GM04504 (cell line): ENCODE measurements at places on chromosomes 7 and 10.

- peak; percentile 81 for DNase-seq
Measured at GRCh38 chr10:125231116-125231812, 70.9 kb upstream of the CTBP2 start.

DNA sequence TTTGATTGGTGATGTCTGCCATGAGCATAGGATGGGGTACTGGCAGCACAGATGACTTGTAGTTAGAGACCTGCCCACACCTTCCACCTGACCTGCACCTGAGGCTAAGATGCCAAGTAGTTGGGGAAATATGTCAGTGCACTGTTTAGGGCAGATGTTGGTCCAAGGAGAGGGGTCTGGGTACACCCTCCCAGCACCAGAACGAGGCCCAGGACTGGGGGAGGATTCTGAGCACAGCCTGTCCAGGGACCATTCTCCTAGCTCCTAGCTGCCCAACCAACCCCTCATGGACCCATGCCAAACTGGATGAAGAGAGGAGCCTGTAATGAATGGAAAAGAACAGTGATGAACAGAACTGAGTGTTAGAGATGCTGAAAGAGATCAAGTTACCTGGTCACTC is 28.0 kb downstream of the FRMPD2 start:
- DNase-seq, result no peak

DNA sequence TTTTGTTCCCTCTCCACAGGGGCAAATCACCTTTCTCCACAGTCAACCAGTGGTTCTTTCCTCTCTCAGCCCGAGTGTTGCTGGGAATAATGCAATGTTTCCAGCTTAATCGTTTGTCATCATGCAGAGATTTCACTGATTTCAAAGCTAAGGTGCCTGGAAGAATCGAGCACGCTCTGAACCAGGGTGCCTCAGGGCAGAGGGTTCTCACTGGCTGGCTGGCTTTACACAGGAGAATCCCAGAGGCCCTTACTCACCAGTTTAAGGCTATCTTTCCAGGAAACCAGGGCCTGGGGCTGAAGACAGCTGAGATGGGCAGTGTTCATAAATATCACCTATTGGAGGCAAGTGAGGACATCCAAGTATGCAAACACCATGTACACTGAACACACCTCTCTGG is 21.8 kb downstream of the PLXNA4 start:
- no peak for DNase-seq

DNA sequence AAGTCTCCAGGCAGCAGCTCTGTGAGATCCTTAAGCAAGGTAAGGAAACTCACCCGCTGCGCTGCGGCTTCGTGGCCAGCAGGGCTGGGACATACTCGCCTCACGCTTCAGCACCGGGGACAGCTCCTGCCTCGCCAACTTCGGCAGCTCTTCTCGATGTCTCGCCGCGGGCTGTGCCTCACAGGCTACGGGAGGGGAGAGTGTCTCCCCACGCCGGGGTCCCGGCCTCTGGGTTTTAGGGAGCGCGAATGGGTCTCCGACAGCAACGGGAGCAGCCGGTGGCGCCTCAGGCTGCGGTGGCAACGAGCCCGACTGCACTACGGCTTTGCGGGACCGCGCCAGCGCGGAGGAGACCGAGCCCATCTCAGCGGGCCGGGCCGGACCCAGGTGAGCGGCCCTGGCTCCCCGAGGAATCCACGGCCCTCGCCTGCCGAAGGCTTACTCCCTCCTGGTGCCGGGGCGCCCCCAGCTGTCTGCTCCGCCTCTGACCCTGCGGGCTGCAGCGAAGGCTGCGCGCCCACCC is 62.4 kb downstream of the LSM5 start:
- peak; percentile 16 for DNase-seq

DNA sequence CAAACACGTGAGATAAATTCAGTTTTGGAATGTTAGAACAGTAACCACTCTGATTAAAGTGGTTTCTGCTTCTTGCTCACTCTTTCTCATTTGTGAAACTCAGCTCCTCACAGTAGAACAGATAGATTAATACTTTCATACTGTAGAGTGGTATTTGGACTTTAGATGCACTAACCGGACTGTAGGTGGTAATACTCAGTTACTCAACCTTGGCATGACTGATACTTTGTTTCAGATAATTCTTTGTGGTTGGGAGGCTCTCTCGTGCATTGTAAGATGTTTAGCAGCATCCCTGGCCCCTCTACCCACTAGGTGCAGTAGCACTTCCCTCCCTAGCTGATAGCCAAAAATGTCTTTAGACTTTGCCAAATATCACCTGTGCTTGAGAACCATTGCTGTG is 37.6 kb downstream of the MCU start:
- DNase-seq, result no peak

- peak; percentile 41 for DNase-seq
Measured at GRCh38 chr7:85041605-85042216, 145.1 kb downstream of the SEMA3D start.

DNA sequence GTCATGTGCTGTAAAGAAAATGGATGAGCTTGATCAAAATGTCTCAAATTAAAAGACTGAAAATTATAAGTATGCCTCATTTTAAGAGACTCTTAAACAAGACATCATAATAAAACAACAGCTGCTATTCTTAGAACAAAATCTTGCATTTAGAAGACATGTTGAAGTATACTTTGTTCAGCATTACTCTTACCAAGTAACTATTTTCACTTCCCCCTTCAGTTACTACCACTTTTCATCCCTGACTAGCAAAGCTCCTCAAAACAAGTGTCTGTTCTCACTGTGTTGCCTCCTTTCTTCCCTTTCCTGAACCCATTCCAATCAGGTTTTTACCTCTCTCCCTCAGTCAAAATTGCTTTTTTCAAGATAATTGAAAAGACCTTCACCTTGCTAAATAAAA is 31.6 kb downstream of the ELAPOR2 start:
- no peak for DNase-seq

GRCh38 chr7:19587291-19587690 is 121.5 kb downstream of the POLR1F start:
- DNase-seq, result no peak

GRCh38 chr10:112202561-112203241 is 19.1 kb upstream of the GPAM start:
- DNase-seq, result no peak

- DNase-seq, result peak; percentile 22
Measured at GRCh38 chr10:116183733-116184511, 89.1 kb downstream of the GFRA1 start.

- DNase-seq, result no peak
Measured at GRCh38 chr7:23285657-23286646, 13.2 kb upstream of the MALSU1 start.

DNA sequence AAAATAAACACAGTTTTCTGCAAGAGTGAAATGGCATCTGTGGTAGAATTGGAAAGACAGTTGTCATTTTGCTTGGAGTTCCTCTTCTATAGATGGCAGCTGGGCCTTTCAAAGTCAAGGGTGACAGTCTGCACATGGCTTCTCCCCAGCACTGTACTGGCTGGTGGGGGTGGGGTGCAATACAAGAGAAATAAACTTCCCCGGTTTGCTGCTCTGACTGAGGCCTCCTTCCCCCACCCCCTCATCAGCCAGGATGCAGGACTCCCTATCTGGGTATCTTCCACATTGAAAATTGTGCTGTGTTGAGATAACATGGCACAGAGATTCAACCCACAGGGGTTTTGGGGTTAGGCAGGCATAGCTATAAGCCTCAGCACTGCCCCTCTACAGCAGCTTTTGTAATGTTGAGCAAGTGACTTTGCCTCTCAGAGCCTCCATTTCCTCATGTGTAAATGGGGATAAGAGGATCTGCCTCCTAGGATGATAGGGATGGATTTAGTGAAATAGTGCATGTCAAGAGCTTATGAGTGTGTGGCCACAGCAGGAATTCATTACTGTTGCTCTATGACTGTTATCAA is 85.8 kb upstream of the WDR11 start:
- DNase-seq, result no peak

DNA sequence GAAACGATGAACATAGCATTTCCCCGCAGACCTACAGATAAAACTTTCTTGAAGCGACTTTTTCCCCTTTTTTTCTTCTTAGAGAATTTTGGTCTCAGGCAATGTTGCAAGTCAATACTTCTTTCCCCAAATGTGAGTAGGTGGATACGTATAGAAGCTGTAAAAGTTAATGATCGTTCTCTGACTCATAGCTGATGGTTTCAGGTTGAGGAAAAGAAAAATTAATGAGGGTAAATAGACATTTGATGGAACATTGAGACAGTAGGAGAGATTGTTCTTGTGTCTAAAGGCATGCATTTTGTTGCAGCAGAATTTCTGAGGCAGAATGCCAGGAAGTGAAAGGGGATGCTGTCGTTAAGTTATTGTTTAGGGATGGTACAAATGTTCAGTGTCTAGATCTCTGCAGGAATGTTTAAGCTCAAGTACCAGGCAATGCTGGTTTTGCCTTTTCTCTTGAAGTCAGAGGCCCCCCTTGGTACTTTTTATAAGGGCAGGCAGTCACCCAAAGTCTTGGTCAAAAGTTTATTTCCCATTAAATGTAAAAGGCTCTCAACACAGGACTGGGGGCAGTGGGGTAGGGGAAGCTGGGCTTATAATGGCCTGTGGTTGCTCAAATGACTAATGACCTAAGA is 9.3 kb downstream of the TCF7L2 start:
- DNase-seq, result no peak

DNA sequence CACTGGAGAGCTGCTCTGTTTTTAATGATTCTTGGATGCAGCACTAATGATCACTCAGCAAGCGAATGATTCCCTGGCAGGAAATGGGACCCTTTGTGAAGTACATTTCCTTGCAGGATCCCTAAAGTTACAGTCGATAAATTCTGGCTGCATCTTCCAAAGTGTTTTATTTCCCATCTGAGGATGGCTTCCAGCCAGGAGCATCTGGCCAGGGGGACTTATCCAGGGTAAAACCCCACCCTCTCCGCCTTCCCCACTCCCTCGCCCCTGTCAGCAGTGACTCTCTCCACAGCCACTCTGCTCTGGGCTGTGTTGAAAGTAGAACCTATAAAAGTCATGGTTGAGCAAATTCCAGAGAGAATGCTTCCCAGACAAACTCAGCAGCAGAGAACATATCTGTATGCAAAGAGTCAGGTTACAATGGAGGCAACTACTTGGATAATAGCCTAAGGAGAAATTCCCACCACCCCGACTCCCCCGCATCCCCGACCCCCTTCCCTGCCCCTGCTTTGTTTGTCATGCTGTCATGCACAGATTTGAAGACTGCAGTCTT is 111.0 kb upstream of the ANLN start:
- DNase-seq, result peak; percentile 61

GRCh38 chr7:87199241-87199640 is 20.3 kb downstream of the TMEM243 start:
- no peak for DNase-seq
